ENCODE measurements at places on chromosomes 2 and 18. TPM values are rescaled to one million over a fixed set of nuclear protein-coding genes. Genes with fewer than 3 reads are reported as not detected.

- H3K27me3 ChIP-seq, result no peaks in the 10 kb centered on the region
- no peaks in the 10 kb centered on the region for H3K36me3 ChIP-seq
- H3K4me3 ChIP-seq, result no peak overlapping the region
- no peaks in the 10 kb centered on the region for H3K4me1 ChIP-seq
Measured at GRCh38 chr2:27003007-27003406, 29.8 kb upstream of the TMEM214 start.

The LCLAT1 gene
- total RNA-seq, result 29.9 TPM

GRCh38 chr18:33010149-33010548 lies 237.3 kb upstream of the KLHL14 start:
- H3K36me3 ChIP-seq, result no peaks in the 10 kb centered on the region
- H3K27me3 ChIP-seq, result no peaks in the 10 kb centered on the region
- no peak overlapping the region for H3K27ac ChIP-seq
- H3K4me1 ChIP-seq, result no peaks in the 10 kb centered on the region
- H3K4me3 ChIP-seq, result no peak overlapping the region

DNA sequence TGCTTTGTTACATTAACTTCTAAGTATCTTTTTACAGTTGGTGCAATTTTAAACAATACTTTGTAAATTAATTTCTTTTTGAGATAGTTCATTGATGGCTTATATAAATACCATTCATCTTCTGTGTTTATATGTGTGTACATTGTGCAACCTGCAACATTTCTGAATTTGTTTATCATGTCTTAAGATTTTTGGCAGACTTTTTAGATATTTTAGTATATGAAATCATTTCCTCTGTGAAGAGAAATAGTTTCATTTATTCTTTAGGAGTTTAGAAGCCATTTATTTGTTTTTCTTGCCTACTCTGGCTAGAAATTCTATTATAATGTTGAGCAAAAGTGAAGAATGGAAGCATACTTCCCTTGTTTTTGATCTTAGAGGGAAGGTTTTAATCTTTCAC lies 337.8 kb upstream of the DSEL start:
- no peak for DNase-seq
- no peak overlapping the region for H3K4me3 ChIP-seq

DNA sequence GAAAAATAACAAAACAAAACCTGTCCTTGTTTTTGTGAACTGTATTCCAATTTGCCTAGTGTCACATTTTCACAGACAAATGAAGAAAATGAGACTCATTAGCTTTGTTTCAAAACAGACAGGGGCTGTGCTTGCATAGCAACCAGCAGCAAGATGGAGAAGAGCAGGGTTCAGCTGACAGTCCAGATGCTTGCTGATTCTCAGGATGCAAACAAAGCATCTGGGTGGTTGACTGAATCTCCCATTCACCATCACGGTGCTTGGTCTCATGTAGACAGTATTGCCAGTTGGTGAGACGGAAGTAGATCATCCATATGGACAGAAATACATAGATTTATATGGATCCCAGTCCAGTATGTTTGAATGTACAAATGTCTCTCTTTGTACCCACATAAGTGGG lies 326.8 kb downstream of the CCDC85A start:
- H3K36me3 ChIP-seq, result no peaks in the 10 kb centered on the region
- no peak overlapping the region for H3K27ac ChIP-seq
- H3K4me1 ChIP-seq, result no peaks in the 10 kb centered on the region
- DNase-seq, result no peak
- no peaks in the 10 kb centered on the region for H3K27me3 ChIP-seq

The HOXD13 gene
- not detected for total RNA-seq

GRCh38 chr18:5288517-5288935 lies 7.0 kb downstream of the ZBTB14 start:
- H3K27ac ChIP-seq, result no peak overlapping the region
- no peak overlapping the region for H3K4me3 ChIP-seq
- peaks cover 15% of the 10 kb centered on the region for H3K36me3 ChIP-seq
- DNase-seq, result no peak

DNA sequence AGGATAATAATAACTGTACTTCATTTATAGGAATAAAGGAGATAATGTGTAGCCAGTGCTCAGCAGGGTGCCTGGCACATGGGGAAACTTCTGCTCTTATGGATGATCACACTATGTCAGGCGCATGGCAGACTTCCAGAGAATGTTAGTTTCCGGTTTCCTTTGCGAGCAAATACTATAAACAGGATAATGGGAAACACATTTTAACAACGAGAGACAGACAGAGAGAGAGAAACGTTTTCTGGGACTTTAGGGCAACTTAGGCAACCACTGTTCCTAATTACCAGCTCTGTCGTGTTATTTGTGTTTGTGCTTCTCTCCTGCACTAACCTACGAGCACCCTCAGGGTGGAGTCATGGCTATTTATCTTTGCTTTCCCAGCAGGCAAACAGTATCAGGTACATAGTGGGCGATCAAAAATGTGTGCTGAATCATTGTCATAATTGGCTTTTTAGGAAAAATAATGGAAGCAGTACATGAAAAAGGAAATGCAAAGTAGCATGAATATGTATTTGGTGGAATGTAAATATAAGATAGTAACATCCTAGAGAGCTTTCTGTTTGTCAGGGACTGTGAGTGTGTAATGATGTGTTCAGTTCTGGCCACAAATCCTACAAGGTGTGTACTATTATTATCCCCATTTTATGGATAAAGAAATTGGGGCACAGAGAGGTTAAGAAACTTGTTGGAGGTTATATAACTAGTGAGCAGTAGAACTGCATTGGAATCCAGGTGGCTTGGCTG lies 36.8 kb upstream of the IGFBP2 start:
- H3K36me3 ChIP-seq, result no peaks in the 10 kb centered on the region
- DNase-seq, result no peak
- no peaks in the 10 kb centered on the region for H3K4me1 ChIP-seq
- H3K27me3 ChIP-seq, result no peaks in the 10 kb centered on the region
- no peak overlapping the region for H3K4me3 ChIP-seq
- no peak overlapping the region for H3K27ac ChIP-seq

The NUP35 gene
- 42.5 TPM for total RNA-seq

GRCh38 chr2:205198140-205198525 lies 484.2 kb upstream of the NRP2 start:
- no peak for DNase-seq
- no peaks in the 10 kb centered on the region for H3K36me3 ChIP-seq
- no peaks in the 10 kb centered on the region for H3K27me3 ChIP-seq
- no peak overlapping the region for H3K27ac ChIP-seq

Data from CD8-positive, alpha-beta memory T cell (primary cell).